ENCODE measurements at places on chromosomes 1 and 21. TPM values are rescaled to one million over a fixed set of nuclear protein-coding genes. Genes with fewer than 3 reads are reported as not detected.

DNA sequence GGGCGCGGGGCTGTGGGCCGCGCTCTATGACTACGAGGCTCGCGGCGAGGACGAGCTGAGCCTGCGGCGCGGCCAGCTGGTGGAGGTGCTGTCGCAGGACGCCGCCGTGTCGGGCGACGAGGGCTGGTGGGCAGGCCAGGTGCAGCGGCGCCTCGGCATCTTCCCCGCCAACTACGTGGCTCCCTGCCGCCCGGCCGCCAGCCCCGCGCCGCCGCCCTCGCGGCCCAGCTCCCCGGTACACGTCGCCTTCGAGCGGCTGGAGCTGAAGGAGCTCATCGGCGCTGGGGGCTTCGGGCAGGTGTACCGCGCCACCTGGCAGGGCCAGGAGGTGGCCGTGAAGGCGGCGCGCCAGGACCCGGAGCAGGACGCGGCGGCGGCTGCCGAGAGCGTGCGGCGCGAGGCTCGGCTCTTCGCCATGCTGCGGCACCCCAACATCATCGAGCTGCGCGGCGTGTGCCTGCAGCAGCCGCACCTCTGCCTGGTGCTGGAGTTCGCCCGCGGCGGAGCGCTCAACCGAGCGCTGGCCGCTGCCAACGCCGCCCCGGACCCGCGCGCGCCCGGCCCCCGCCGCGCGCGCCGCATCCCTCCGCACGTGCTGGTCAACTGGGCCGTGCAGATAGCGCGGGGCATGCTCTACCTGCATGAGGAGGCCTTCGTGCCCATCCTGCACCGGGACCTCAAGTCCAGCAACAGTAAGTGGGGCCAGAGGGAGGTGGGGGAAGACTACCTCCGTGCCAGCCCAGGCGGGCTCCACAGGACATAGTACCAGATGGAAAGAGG is 808 bp downstream of the MAP3K21 start:
- peaks cover 5% of the 10 kb centered on the region for H3K4me1 ChIP-seq
- peak overlapping the region; percentile 54 for H3K27ac ChIP-seq
- no peak for DNase-seq
- peak overlapping the region; percentile 82 for H3K4me3 ChIP-seq

Gene RGS4
- total RNA-seq, result 0.50 TPM

Gene SLAMF1
- 15.5 TPM for total RNA-seq

Gene OR6K3
- total RNA-seq, result not detected

DNA sequence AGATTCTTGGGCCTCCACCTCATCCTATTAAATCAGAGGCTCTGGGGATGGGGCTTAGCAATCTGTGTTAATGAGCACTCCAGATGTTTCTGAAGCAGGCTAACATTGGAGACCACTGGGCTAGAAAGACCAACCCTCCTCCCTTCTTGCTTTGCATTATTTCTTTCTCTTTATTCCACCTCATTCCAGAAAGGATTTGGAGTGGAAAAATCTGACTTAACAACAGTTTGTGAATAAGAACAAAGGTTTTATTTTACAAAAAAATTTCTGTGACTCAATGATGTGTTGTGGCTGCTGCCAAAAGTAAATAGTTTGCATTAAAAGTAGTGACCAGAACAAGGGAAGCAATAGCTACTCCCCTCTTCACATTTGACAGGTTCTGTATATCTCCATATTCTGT is 79.4 kb downstream of the TGFB2 start:
- no peak overlapping the region for H3K4me3 ChIP-seq
- no peaks in the 10 kb centered on the region for H3K27me3 ChIP-seq
- DNase-seq, result no peak
- H3K27ac ChIP-seq, result no peak overlapping the region
- no peaks in the 10 kb centered on the region for H3K36me3 ChIP-seq

DNA sequence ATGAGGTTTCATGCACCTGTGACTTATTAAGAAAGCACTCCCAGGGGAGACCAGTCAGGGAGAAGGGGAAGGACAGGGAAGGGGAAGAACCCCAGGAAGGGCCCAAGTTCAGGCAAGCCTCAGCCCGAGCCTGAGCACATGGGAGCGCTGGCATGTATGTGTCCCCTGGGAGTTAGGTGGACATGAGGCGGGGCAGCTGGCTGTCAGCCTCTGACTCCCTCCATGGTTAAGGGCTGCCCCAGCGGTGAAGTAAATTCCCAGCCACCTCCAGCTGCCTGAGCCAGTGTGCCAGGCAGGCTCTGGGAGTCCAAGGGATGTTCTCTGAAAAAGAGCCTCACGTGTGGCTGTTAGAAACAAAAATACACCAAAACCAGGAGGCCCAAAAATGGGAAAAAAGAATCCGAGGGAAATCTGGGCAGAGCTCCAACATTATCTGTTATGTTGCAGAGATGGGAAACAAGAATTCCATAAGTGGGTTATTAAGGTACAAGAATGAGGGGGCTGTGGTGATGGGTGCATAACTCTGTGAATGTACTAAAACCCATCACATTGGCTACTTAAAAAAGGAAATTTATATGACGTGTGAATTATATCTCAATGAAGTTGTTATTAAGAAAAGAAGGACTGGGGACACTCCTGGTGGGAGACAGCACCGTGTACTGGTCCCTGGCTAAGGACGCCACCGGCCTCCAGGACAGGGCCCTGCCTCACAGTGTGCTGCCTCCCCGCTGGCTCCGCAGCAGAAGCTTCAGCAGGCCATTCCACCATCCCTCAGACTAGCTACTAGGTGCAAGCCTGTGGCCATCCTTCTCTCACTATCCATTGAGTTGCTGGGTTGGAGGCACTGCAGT is 18.7 kb downstream of the DMRTB1 start:
- DNase-seq, result no peak
- no peaks in the 10 kb centered on the region for H3K27me3 ChIP-seq
- H3K27ac ChIP-seq, result no peak overlapping the region
- no peak overlapping the region for H3K4me3 ChIP-seq
- H3K36me3 ChIP-seq, result no peaks in the 10 kb centered on the region
- no peaks in the 10 kb centered on the region for H3K4me1 ChIP-seq

- H3K27me3 ChIP-seq, result no peaks in the 10 kb centered on the region
- H3K27ac ChIP-seq, result peak overlapping the region; percentile 92
- no peak for DNase-seq
- H3K4me3 ChIP-seq, result no peak overlapping the region
- no peaks in the 10 kb centered on the region for H3K36me3 ChIP-seq
Measured at GRCh38 chr1:235937123-235937522, 70.4 kb upstream of the LYST start.

Gene B3GALT5
- 0.34 TPM for total RNA-seq

GRCh38 chr1:26496861-26497260 is 24.6 kb downstream of the HMGN2 start:
- H3K4me1 ChIP-seq, result peaks cover 30% of the 10 kb centered on the region
- DNase-seq, result no peak
- H3K27ac ChIP-seq, result no peak overlapping the region

GRCh38 chr1:26220199-26220912 is 13.6 kb upstream of the CEP85 start:
- no peaks in the 10 kb centered on the region for H3K36me3 ChIP-seq
- H3K27me3 ChIP-seq, result peaks cover 5% of the 10 kb centered on the region
- H3K27ac ChIP-seq, result no peak overlapping the region
- no peak for DNase-seq
- H3K4me3 ChIP-seq, result no peak overlapping the region

DNA sequence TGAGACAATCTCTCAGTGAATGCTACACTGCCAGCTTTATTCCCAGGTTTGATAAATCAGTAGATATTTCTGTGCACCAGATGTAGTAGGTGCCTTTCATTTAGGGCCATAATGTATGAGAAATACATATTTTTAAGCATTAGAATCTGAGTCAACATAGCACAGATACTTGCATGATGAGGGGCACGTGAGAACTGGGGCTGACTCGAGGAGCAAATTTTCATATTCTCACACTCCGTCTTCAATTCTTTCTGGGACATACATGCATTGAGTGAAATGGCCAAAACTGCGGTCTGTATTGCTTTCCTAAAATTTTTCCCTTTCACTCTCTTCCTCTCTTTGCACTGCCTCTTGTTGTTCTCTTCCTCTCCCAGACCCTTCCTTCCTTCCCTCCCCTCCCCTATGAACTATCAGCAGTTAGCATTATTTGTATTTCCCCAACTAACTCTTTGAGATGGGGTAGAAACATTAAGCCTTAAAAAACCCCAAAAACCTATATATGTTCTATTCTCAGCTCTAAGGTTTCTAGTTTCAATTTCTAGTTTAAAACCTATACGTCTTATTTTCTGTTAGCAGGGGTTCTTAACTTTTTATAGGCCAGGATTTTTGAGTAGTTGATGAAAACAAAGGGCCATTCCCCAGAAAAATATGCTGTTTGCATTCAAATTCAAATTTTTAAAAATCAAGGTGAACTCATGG is 289.1 kb downstream of the PTBP2 start:
- no peaks in the 10 kb centered on the region for H3K4me1 ChIP-seq
- H3K27ac ChIP-seq, result no peak overlapping the region
- no peaks in the 10 kb centered on the region for H3K27me3 ChIP-seq
- no peak for DNase-seq

DNA sequence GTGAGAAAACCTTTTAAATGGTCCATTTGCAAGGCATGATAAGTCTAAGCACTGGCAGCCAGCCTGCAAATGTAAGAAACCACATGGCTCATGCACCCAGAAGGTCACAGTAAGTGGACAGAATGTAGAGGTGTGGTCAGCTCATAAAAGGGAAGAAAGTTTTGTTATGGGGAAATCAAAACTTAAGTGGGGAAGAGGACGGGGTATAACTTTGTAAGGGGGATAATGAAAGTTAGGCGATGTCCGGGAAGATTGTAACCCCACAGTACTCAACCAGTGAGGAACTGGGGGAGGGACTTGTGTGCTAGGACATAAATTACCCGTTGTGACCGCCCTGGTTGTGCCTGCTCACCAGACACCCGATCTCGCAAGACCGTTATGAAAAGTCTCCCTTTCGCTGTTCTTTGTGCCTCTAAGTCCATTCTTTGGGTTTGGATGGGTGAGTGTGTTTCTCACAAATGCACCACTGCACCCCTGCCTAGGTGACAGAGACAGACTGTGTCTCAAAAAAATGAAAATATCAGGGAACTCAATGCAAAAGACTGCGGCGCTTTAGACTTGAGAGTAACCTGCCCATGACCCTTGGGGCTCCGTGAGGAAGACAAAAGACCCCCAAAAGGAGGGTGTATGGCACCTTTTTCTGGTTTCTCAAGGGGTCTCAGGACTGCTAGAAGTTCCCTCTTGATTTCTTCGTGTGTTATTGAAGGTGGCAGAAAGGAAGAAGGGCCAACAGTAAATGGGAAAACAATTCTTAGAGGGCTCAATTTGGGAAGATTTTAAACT is 28.6 kb upstream of the ZNF496 start:
- DNase-seq, result peak; percentile 7
- no peaks in the 10 kb centered on the region for H3K36me3 ChIP-seq
- H3K4me1 ChIP-seq, result peaks cover 15% of the 10 kb centered on the region
- H3K27me3 ChIP-seq, result no peaks in the 10 kb centered on the region
- no peak overlapping the region for H3K27ac ChIP-seq
- no peak overlapping the region for H3K4me3 ChIP-seq

DNA sequence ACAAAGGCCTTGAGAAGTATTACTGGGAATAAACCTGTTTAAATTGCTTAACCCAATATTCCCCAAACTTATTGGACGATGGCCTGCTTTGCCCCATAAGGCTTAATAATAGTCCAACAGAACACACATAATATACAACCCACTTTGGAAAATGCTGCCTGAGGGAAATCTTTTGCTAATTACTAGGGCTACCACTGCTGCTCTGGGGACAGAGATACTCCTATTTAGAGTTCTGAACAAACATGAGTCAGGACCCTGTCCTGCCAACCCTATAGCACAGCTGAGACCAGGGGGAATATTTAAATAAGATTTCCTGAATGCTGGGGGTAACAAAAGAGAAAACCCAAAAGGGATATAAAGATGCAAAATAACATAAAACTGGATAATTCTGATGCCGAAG is 139.1 kb downstream of the BRINP2 start:
- no peaks in the 10 kb centered on the region for H3K27me3 ChIP-seq
- H3K4me3 ChIP-seq, result no peak overlapping the region

- no peaks in the 10 kb centered on the region for H3K4me1 ChIP-seq
- no peak overlapping the region for H3K4me3 ChIP-seq
- no peak for DNase-seq
- H3K36me3 ChIP-seq, result no peaks in the 10 kb centered on the region
Measured at GRCh38 chr21:38244885-38245869, 11.6 kb upstream of the KCNJ15 start.

Gene ZNF678
- total RNA-seq, result 24.5 TPM

DNA sequence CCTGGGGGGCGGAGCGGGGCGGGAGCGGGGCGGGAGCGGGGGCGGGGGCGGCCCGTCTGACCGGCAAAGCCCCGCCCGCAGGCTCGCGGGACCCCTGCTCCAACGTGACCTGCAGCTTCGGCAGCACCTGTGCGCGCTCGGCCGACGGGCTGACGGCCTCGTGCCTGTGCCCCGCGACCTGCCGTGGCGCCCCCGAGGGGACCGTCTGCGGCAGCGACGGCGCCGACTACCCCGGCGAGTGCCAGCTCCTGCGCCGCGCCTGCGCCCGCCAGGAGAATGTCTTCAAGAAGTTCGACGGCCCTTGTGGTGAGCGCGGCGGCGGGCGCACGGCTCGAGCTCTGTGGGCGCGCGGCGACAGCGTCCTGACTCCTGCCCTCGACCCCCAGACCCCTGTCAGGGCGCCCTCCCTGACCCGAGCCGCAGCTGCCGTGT is 21.2 kb downstream of the AGRN start:
- H3K27ac ChIP-seq, result no peak overlapping the region
- no peak for DNase-seq
- H3K36me3 ChIP-seq, result no peaks in the 10 kb centered on the region
- no peak overlapping the region for H3K4me3 ChIP-seq
- H3K4me1 ChIP-seq, result peaks cover 26% of the 10 kb centered on the region

DNA sequence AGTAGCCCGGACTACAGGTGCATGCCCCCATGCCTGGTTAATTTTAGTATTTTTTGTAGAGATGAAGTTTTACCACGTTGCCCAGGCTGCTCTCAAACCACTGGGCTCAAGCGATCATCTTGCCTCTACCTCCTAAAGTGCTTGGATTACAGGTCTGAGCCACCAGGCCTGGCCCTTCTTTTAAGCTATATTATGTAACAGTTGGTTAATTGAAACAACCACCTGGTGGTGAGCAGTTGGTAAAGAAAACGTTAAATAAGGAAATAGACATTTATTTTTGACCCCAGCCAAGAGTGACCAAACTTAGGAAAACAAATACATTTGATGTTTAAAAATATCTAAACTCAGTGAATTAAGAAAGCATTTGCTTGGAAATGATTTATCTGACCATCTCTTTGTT is 12.1 kb upstream of the PDC start:
- no peak overlapping the region for H3K27ac ChIP-seq
- H3K27me3 ChIP-seq, result no peaks in the 10 kb centered on the region
- DNase-seq, result no peak

DNA sequence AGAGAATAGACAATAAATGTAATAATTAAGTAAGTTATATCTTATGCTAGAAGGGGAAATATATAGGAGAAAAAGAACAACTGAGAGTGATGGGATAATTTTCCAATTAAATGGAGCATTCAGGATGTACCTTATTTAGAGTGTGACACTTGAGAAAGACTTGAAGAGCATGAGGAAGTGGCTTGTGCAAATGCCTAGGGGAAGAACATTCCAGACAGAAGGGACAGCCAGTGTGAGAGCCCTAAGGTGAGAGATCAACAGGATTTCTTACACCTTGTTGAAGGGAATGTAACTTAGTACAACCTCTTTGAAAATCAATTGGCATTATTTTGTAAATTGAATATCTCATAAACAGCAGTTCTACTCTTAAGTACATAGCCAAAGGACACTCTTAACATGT is 28.8 kb upstream of the TSPAN2 start:
- no peaks in the 10 kb centered on the region for H3K36me3 ChIP-seq
- DNase-seq, result no peak
- no peaks in the 10 kb centered on the region for H3K27me3 ChIP-seq

Gene SLC1A7
- total RNA-seq, result not detected

GRCh38 chr1:2968471-2968881 is 52.8 kb upstream of the ACTRT2 start:
- H3K36me3 ChIP-seq, result no peaks in the 10 kb centered on the region
- H3K4me3 ChIP-seq, result no peak overlapping the region
- H3K27ac ChIP-seq, result no peak overlapping the region
- DNase-seq, result peak; percentile 51
- no peaks in the 10 kb centered on the region for H3K4me1 ChIP-seq
